Left kidney (tissue), 8 donors: ENCODE measurements at places on chromosomes 13 and 19.
A peak's percentile ranks its signal among the peaks of the same experiment; 100 is the strongest.

DNA sequence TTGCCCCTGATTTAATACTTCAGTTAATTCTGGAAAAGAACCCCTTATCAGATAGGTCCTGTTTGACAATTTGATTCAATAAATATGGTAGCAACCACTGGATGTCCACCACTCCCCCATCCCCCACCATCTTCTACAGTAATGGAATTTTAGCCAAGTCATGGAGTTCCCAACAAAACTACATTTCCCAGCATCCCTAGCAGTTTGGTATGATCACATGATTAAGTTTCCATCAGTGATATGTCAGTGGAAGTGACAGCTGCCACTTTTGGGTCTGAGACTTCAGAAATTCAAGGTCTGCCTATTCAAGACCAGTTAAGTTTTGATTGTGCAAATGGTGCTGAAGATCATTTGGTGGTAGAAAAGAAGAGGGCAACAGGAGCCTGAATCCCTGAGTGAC is 85.5 kb downstream of the CACNA1A start:
- DNase-seq: no peak

GRCh38 chr19:34325981-34326787 is 38.8 kb upstream of the GPI start:
- DNase-seq: no peak

DNA sequence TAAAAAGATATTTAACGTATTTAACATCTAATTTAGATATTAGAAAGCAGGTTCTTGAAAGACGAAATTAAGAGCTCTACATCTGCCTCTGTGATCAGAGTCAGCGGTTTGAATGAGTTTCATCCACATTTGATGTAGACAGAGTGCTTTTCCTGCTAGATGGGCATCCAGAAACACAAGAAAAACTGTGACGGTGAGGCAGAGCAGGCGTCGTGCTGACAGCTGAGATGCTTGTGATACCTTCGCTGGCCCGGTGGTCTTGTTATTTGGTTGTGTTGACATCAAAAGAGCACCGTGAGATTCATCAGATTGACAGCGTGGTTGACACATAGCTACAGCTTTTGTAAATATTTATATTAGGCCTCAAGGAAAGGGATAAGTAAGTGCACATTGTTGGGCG is 399.1 kb downstream of the GPC5 start:
- no peak for DNase-seq

DNA sequence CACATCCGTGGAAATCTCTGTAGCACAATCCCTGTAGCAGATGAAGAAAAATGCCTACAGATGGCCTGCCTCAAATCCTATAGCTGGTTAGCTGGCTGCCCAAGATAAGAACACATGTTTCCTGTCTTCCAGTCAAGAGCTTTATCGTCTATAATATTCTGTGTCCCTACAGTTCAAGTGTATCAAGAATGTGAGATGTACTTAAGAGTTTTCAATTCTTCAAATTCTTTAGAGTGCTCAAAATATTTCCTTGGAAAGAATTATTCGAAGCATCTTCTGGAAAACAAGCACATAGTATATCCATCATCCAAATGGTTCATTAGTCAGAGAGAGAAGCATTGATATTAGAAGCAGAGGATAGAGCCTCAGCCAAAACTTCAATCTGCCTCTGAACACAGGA is 239.8 kb downstream of the COG6 start:
- DNase-seq: peak; percentile 11

- DNase-seq: no peak
These were observed 3.0 kb downstream of the NFIX start for GRCh38 chr19:12997967-12998940.

DNA sequence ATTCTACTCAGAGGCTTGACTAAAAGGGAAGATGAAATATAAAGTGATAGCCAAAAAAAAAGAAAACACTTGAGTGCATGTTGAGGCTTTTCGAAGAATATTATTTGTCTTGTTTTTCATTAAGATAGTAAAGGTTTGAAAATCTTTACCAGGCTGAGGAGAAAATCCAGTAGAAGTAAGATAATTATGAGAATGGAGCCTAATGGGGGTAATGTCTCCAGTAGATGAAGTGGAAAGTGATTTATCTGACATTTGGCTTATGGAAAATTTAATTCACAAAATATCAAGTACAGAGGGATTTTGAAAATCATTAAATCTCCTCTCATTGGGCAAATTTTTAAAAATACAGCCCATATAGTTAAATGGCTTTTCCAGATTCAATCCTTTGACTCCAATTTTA is 274.9 kb downstream of the SPRY2 start:
- no peak for DNase-seq

DNA sequence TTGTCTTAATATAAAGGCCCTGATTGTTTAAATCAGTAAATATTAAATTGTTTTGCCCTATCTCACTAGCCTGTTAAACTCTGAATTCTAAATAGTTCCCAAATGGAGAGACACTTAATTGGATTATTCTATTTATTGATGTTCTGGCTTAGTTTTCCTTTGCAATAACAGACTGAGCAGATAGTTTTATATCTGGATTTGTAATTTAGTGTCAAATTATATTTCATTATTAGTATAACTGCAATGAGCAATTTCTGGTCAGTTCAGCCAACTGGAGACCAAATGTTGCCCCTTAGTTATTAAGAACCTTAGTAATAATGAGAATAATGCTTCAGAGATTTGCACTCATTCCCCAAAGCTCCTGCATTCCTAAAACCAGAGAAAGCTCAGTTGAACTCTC is 10.1 kb downstream of the FAM124A start:
- DNase-seq: no peak

- DNase-seq: no peak
These were observed 1.7 kb upstream of the DNAJB1 start for GRCh38 chr19:14519860-14520407.

DNA sequence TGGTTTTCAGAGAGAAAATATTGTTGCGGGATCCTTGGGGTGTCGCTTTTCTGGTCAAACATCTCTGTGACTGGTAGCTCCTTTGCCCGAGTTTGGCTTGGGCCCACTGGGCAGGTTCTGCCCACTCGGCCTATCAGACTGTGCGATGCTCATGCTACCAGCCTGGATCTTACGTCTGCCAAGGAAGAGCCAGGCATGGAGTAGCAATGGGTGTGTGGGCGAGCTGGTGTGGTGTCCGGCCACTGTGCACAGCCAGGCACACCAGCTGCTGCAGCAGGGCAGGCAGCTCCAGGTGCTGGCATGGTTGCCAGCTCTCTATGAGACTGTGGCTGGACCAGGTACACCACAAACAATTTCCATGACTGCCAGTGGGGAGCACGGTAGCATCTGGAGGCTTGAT is 1351.8 kb upstream of the PCDH20 start:
- no peak for DNase-seq

- DNase-seq: no peak
These were observed 40.4 kb downstream of the CRTC1 start for GRCh38 chr19:18723871-18724377.

GRCh38 chr13:25384758-25385410 is 13.1 kb downstream of the ATP8A2 start:
- DNase-seq: no peak

DNA sequence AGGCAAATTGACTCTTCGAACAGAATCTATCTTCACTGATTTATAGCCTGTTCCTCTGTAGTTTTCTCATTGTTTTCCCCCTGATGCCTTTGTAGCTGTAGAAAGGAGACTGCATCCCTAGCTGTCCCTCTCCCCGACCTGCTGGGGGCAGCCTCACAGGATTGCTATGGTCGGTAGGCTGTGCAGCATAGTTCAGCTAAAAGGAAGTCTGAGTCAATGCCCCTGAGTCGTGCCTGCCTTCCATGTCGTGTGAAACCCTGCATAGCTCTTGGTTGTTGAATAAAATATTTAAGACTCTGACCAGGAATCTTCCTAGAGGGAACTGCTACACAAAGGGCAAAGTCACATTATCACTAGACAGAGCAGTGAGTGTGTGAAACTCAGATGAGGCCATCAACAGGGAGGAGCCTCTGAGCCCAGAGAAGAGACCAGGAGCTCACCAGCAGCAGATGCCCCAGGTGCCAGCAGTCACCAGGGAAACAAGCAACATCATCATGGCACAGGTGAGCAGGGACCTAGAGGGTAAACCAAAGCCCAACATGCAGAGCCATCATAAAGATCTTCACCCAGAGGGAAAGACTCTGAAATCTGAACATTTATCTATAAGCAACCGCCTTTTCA is 108.4 kb upstream of the NBEA start:
- DNase-seq: no peak

- no peak for DNase-seq
These were observed 85.6 kb downstream of the ZMYM2 start for GRCh38 chr13:20044086-20044485.

DNA sequence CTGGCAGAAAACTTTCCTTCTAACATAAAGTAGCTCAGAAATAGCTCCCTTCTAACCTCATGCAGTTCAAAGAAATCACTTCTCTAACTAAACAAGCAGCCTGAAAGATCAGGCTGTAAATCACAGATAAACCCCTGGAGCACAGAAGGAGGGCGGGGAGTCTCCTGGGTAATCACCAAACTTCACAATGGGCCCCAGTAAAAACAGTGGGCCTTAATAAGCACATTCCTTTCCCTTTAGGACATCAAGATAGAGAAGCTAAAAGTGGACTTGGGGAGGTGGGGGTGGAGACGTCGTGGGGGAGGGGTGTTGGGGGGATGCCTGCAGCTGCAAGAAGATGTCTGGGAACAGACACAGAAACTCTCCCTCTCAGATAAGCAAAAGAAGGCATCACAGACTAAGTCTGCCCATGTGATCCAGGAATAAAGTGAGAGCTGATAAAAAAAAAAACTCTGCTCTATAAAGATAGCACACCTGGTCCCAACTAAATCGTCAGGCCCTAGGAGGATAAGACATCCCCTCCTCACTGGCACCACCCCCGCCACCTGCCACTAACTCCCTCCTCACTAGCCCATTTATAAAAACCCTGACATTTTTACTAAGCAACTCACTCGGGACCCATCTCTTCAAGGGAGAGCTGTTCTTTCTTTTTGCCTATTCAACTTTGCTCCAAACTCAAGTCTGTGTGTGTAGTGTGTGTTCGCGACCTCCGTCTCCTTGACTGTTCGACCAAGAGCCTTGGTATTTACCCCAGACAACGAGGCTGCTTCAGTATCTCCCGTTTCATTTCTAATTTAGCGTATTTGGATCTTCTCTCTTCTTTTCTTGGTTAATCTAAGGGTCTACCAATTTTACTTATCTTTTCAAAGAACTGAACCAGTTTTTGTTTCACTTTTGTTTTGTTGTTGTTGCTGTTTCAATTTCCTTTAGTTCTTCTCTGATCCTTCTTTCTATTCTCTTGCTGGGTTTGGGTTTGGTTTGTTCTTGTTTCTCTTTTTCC is 31.7 kb downstream of the DNAJC15 start:
- DNase-seq: peak; percentile 72

- DNase-seq: no peak
These were observed 678 bp downstream of the BCAT2 start for GRCh38 chr19:48810151-48810550.

- no peak for DNase-seq
These were observed 38.0 kb downstream of the TPT1 start for GRCh38 chr13:45303026-45303425.

DNA sequence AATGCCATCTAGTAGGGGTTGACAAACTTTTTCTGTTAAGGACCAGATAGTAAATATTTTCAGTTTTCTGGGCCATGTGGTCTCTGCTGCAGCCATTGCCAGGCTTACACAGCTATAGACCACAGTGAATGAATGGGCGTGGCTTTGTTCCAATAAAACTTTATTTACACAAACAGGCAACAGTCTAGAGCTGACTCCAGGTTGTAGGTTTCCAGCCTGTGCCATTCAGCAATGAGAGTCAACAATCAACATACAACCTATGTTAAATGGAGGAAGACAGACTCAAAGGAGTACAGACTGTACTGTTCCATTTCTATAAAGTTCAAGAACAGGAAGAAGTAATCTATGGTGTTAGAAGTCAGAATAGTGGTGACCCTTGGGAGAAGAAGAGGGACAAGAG is 15.2 kb upstream of the IZUMO2 start:
- DNase-seq: no peak

DNA sequence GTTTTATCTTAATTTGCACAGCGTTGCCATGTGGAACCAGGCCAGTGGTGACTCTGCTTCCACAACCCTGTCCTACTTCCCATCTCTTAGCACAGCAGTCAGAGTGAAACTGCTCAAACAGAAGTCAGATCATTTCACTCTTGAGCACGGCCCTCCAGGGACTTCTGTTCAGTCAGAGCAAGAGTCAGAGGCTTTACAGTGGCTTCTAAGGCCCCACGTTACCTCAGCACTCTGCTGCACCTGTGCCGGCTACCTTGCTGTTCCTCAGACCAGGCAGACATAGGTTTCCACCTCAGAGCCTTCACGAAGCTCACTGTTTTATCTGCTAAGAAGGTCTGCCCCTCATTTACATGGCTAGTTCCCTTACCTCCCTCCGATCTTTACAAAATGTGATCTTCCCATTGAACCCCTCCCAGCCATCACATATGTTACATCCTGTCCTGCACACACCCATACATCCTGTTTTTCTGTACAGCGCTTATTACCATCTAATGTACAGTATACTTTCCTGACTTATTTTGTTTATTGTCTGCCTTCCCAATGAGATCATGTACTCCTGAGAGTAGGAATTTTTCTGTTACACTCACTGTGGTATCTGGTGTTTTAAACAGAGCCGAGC is 41.6 kb downstream of the TM9SF2 start:
- no peak for DNase-seq

DNA sequence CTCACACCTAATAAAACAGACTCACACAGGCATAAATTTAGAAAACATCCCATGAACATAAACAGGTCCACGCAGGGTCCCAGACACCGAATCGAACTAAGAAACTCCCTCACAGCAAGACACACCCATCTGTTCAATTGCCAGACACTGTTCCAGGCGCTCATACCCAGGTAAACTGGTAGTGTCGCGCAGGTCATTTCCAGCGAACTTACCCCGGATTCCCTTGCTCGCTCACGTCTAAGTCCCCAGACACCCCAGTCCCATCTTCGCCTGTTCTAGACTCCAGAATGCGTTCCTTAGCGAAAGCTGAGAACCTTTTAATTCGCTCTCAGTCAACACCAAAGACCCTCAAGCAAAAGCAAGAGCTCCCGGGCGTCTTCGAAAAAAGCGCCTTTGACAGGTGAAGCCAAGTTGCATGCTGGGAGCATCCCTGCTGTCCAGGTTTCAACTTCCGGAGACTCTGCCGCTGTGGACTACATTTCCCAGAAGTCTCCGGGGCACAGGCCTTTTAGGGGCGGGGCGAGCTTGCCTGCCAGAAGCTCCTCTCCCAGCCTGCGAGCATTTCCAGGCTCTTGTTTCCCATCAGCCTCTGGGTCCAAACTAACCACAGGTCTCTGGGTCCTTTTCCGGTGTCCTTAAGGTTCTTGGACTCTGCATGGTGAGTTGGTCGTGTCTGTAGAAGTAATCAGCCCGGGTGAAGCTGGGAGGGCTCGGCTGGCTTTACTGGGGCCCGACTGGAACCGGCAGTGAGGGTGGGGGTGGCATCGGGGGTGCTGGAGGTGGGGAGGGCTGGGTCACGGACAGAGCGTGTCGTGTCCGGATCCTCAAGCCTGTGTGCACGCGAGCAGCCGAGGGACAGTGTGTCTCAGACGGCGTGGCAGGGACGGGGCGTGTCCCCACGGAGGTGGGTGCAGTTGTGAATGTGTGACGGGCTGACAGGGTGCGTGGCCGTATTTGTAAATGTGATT is at the start of gene ZNF283:
Gene ZNF283 (plus strand): TSS at position 535 of the 968 bp plus-strand sequence. CDS start 6,184 bp downstream, outside the sequence.
- peak; percentile 92 for DNase-seq

- no peak for DNase-seq
These were observed 15.0 kb downstream of the EPS15L1 start for GRCh38 chr19:16456652-16457194.
